Cerebellar nuclear complex (tissue), 1 donor: ENCODE measurements at places on chromosomes 13 and 19.

- no peak for DNase-seq
Observed at GRCh38 chr19:10744801-10745293, 27.0 kb downstream of the DNM2 start.

GRCh38 chr19:583198-583967 lies 6.3 kb upstream of the HCN2 start:
- no peak for DNase-seq

- no peak for DNase-seq
Observed at GRCh38 chr19:17517898-17518297, 6.4 kb downstream of the PGLS start.

- no peak for DNase-seq
Observed at GRCh38 chr19:48686088-48686487, 9.7 kb upstream of the FUT2 start.

DNA sequence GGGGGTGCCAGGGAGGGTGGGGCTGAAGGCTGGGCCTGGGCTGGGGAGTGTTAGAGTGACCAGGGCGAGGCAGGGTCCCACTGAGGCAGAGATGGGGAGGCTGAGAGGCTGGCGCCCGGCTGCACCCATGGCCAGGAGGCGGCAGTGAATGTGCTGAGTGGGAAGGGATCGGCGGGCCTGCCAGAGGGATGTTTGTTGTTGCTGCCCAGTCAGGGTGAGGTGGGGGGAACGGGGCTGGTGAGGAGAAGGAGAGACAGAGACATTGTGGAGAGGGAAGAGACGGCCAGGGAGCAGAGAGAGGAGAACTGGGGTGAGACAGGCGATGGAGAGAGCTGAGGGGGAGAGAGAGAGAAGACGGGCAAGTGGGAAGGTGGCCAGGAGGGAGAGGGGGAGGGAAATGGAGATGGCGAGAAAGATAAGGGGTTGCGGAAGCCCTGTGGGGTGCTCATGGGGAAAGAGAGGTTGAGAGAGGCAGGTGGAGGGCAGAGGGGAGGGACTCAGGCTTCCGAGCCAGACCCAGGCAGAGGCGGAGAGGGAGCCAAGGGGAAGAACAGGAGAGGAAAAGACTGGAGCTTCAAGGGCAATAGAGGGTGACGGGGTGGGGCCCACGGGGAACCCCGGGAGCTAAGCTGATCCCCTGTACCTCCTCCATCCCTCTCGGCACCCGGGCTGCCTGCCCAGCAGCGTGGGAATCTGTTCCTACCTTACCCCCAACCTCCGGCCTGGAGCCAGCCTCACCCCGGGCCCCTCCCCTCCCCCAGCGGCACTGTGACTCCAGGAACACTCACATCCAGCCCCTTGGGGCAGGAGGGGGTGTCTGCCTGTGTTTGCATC lies 690 bp upstream of the B3GNT8 start:
- DNase-seq: no peak

DNA sequence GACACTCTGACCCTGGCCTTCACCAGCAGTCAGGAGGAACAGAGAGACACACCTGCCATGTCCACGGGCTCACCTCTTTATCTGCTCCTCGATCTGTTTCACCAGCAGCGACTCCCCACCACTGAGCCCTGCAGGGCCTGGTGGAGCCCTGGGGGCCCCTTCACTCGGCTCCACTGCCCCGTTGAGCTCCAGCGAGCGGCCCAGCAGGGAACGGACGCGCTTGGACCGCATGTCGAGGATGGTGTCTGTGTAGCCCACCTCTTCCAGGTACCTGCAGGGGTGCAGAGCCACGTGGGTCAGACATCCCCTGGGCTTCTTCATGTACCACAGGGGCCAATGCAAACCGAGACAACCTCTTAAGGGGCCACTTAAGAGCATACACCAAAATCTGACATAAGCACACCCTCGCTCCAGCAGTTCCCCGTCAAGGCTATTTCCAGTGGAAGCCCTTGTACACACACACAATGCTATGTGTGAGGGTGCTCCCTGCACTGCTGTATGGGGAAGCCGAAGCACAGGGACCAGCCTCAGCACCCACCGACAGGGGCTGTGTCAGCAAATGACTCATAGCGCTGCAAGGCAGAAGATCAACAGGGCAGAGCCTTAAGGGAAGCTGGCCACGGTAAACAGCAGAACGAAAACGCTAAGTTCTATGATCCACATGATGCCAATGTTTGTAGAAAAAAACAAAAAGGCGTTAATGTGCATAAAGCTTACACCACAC lies 12.7 kb upstream of the FKRP start:
- DNase-seq: no peak

- DNase-seq: no peak
Observed at GRCh38 chr13:78138756-78139155, 220.1 kb upstream of the EDNRB start.

- DNase-seq: no peak
Observed at GRCh38 chr13:29924482-29925350, 74.3 kb upstream of the UBL3 start.

- no peak for DNase-seq
Observed at GRCh38 chr19:15441317-15441716, 8.4 kb downstream of the WIZ start.

DNA sequence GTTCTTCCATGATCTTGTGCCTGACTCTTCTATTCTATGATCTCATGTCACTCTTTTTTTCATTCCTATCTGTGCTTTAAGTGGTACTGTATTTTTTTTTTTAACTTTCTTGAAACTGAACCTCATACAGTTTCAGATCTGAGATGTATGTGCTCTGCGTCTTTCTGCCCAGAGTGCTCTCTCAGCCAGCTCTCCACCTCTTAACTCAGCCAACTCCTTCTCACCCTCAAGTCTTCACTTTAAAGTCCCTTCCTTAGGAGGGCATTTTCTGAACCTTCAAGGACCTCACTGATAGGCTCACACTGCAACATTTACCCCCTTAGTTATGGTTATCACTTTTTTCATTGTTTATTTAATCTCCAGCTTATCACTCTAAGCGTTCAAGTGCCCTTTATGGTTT lies 158.7 kb downstream of the IRS2 start:
- DNase-seq: no peak

DNA sequence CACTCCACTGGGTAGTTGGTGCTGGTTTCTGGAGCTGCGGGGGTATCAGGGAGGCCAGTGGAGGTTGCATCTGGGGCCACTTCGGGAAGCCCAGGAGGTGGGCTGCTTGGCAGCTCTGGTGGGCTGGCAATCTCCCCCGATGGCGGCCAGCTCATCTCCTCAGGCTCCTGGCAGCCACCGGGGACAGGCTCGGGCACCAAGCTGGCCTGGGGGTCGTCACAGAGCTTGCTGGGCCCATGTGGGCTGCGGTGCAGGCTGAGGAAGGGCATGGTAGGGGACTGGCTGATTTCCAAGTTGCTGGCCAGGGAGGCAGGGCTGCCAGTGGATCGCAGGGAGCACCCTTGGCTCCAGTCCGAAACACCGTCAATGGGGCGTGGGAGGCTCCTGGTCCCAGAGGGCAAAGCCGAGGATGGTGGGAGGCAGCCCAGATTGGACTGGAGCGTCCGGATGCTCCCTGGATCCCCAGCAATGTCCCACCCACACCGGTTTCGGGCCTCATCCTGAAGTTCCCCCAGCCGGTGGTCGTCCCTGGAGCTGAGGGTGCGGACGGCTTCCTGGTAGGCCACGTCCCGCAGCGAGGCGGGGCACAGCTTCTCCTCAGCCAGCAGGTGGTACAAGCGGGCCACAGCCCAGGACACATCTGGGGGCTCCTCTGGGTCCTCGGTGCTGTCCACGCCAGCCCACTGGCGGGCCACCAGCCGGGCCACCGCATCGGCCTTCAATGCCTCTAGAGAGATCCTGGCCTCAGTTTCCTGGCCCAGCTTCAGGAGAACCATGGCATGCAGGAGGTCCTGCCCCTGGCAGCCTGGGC lies 13.8 kb downstream of the TICAM1 start:
- DNase-seq: no peak

GRCh38 chr19:33377586-33378475 lies 4.3 kb downstream of the CEBPG start:
- no peak for DNase-seq

- no peak for DNase-seq
Observed at GRCh38 chr13:47299304-47299703, 402.5 kb upstream of the HTR2A start.

- no peak for DNase-seq
Observed at GRCh38 chr13:81480634-81481033, 1139.7 kb upstream of the SPRY2 start.

GRCh38 chr19:3944018-3944721 lies 11.3 kb downstream of the NMRK2 start:
- DNase-seq: no peak

DNA sequence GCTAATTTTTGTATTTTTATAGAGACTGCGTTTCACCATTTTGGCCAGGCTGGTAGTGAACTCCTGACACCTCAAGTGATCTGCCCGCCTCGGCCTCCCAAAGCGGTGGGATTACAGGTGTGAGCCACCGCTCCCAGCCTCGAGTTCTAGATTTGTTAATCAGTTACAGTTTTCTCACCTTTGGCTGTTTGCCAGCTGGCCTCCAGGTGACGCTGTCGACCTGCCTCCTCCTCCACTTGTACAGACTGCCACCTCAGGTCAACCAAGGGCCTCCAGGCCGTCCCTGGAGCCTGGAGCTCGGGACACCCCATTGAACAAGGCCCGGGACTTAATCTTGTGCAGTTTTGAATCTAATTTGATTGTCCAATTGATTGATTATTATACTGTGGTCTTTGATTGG lies 45.5 kb downstream of the IER2 start:
- DNase-seq: no peak
